ENCODE measurements at places on chromosomes 5 and 9.
A peak's percentile ranks its signal among the peaks of the same experiment; 100 is the strongest.

GRCh38 chr9:131661568-131662288 is 78.1 kb downstream of the RAPGEF1 start:
- no peak for DNase-seq

DNA sequence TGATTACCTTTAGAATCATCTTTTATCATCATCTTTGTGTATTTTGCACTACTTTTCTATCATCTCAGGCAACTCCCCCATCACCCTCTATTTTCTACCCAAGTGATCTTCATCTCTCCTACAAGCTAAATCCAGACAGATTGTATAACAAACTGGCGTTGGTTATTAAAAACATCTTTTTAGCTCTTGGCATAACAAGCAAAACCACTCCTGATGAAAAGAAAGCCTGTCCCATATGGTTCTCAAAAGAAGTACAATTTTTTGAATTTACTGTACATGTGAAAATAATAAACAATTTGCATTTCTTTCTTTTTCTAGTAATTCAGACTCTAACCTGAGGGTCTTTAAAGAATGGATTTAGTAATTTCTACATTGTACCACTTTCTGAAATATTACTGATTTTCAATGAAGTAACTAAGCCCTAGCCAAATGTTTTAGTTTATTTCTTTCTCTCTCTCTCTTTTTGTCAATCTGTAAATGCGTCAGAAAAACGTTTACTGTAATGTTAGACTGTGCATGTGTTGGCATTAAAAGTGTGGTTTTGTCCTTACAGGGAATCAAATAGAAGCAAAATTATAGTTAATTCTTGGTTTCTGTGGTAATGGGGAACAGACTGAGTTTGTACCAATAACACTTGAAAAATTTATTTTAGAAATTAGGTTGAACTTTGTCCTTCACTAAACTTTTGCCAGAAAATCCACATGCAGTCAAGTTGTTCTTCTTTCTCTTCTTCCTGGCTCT is 52.5 kb upstream of the RPS23 start:
- no peak for DNase-seq

- peak; percentile 3 for DNase-seq
Measured at GRCh38 chr9:122536134-122536533, 9.0 kb upstream of the OR1N1 start.

DNA sequence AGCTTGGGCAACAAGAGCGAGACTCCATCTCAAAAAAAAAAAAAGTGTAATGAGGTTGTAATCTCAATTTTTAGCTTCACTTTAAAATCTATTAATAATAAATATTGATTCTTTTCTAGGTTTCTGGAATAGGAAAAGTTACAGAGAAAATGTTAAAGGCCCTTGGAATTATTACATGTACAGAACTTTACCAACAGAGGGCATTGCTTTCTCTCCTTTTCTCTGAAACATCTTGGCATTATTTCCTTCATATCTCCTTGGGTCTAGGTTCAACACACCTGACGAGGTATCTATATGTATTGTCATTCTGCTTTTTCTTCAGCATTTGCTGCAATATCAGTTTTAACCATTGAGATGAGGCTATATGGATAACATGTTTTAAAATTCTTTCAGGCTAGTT is 26.6 kb upstream of the ANKDD1B start:
- no peak for DNase-seq

DNA sequence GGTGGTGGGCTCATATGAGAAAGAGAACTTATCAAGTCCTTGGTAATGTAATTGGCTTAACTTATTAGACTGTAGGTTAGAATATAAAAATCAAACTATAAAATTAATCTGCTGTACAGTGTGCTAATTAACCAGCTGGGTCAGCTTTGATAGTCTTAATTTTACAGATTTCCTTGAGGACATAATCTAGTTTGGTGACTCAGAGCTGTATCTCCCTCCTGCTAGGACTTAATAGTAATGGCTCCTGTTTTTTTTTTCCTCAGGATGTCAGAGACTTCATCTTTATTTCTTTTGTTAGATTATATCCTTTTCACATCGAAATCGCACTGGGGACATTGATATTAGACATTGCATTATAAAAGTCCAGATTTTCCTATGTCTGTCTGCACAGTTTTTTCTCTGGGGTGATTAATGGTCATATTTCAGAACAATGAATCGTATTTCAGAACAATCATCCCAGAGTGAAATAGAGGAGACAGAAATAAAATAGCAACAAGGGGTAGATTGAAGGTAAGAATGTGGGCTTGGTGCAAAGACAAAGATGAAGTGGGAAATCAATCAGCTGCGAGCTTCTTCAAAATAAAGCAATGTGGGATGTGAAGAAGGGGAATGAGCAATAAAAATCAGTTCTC is 346.4 kb upstream of the RIOK2 start:
- no peak for DNase-seq

DNA sequence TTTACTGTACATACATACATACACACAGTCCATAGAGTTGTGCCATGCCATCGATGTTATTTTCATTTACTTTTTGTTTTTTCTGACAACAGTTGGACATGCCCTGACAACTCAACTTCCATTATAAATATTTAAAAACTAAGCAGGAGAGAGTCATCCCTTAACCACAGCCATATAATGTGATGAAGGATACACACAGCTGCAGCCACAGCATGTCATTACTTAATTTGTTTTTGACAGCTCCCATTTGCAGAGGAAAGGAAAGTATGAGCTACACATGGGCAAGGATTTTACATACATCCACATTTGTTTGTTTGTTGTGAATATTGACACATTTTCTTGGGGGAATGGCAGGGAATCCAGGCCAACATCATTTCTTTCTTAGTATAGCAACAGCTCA is 91.5 kb upstream of the TUT7 start:
- no peak for DNase-seq

- DNase-seq = no peak
Measured at GRCh38 chr5:31763424-31763823, 124.5 kb downstream of the PDZD2 start.

DNA sequence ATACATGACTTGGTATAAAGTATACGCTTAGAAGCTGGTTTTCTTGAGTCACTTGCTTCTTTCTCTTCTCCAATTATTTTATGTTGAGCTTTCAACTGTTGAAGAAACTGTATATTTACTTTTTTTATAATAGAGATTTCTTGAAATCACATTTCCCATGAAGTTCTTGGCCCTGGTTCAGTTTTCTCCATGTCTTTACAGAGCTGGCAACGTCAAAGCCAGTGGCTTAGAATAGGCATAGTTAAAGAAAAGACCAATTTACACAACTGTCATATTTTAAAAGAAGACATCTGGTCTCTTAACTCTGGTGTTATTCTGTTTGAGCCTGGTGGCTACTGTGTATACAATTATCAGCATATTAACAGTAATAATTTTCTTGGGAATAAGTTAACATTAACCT is 1249.3 kb downstream of the CDH12 start:
- no peak for DNase-seq

- no peak for DNase-seq
Measured at GRCh38 chr9:72596451-72597180, 75.2 kb downstream of the TMC1 start.

- no peak for DNase-seq
Measured at GRCh38 chr5:153256-153655, 38.0 kb upstream of the LRRC14B start.

- no peak for DNase-seq
Measured at GRCh38 chr5:103216697-103217096, 41.9 kb upstream of the MACIR start.

DNA sequence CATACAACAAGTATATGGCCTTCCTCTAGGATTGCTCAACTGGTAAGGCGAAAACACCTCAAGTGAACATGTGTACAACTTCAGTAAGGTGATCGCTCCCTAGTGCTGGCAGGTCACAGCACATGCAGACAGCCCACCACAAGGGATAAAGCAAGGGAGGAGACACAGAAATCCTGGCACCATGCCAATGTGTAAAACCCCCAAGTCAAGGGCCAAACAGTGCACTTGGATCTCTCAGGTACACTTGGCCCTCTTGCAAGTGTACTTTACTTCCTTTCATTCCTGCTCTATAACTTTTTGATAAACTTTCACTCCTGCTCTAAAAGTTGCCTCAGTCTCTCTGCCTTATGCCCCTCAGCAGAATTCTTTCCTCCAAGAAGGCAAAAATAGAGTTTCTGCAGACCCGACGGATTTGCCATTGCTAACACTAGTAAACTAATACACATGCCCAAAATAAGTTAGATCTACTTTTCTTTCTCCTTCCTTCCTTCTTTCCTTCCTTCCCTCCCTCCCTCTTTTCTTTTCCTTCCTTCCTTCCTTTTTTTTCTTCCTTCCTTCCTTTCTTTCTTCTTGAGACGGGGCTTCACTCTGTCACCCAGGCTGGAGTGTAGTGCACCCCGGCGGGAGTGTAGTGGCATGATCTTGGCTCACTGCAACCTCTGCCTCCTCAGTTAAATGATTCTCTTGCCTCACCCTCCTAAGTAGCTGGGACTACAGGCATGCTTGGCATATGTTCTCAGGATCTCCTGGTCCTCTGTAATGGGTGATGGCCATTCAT is 6.8 kb upstream of the LNPEP start:
- no peak for DNase-seq

DNA sequence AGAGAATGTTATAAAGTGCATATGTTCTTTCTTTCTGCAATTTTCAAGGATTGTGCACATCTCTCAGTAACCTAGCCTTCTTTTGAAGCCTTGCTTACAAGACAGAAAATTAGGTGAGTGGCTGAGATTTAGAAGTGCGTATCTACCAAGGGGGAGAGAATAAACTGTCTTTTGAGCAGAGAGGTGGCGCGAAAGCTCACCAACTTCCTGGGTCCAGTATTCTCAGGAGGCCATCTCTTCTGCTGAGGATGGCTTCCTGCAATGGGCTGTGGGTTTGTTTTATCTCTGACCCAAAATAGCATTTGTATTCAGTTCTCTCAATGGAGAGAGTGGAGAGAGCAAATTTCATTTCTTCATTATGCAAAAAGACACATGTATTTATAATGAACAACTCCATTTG is 75.4 kb upstream of the RPS23 start:
- DNase-seq = no peak

DNA sequence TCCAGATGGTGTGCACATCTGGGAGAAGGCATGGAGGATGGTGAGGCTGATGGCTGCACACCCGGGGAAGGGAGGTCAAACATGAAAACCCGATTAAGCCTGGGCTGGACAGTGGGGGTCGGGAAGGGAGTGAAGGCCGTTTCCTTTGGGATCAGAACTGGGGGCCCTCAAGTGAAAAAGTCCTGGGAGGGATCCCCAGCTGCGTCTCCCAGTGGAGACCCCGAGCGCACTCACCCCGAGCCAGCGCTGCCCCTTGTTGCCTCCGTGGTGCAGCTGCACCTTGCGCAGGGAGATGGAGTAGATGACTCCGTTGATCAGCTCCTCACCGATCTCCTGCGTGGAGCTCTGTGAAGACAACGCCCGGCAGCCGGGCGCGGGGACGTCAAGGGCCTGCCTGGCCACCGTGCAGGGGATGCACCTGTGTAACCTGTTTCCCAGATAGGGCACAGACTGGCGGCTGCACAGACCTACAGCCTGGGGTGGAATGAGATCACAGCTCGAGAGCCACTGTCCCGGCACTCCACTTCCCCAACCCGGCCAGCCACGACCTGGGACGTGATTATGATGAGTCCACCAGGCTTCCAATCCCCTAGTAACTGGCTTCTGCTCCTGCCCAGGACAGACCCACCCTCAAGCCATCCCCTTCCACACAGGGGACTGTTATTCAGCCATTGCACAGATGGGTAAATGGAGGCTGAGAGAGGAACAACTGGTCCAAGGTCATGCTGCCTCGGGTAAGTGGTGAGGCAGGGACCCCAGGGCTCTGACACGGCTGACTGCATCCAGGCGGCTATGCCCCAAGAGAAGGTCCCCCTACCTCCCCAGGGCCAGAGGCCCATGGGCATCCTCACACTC is 9.0 kb downstream of the RALGDS start:
- no peak for DNase-seq

- DNase-seq = no peak
Measured at GRCh38 chr5:44619875-44620610, 188.7 kb upstream of the MRPS30 start.

DNA sequence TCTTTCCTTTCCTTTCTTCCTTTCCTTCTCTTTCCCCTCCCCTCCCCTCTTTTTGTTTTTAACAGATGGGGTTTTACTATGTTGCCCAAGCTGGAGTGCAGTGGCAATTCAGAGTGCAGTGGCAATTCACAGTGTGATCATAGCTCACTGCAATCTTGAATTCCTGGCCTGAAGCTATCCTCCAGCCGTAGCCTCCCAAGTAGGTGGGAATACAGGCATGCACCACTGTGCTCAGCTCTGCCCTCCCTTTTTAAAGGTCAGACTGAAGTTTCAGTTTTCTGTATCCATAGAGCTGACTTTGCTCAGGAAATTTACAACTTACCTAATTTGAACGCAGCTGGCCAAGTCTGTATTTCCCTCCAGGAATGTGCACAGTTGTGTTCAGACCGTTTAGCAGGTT is 696 bp downstream of the CCL28 start:
- DNase-seq = no peak

- peak; percentile 86 for DNase-seq
Measured at GRCh38 chr9:128724744-128725211, 851 bp upstream of the ZDHHC12 start.

DNA sequence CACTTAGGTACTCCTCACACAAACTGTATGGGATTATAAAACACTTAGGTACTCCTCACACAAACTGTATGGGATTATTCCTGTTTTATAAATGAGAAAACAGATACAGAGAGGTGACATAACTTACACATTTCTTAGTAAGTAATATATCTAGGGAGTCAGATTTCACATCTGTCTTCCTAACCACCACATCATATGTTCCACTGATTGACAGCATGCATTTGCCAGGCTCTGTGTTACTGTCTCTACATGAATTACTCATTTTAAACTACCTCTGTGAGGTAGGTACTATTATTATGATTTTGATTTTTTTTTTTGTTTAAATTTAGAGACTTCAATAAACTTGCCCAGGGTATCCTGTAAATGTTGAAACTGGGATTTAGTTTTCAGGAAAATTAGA is 232.7 kb downstream of the CCDC171 start:
- DNase-seq = peak; percentile 4

- DNase-seq = no peak
Measured at GRCh38 chr5:50975840-50976239, 309.4 kb downstream of the PARP8 start.

GRCh38 chr9:127093319-127094020 is 29.0 kb downstream of the ANGPTL2 start:
- no peak for DNase-seq

GRCh38 chr5:111984044-111984443 is 227.1 kb upstream of the NREP start:
- DNase-seq = peak; percentile 88

GRCh38 chr9:123784518-123784917 is 145.4 kb downstream of the DENND1A start:
- peak; percentile 86 for DNase-seq
